ENCODE measurements at places on chromosomes 2 and 18.

DNA sequence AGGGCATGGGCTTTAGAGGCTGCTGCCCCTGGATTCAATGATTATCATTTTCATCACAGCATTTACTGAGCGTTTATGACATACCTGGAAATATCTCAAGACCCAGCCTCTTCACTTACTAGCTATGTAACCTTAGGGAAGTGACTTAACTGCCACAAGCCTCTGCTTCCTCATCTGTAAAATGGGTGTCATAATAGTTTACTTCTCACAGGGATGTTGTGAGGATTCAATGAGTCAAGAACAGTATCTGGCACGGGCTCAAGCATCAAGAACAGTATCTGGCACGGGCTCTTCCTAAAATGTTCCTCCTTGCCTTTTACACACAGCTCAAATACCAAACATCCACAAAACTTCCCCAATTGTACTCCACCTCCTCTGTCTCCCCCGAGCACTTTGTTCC is 31.4 kb downstream of the LGALSL start:
- no peak for DNase-seq

- DNase-seq: no peak
Measured at GRCh38 chr2:11187083-11187619, 31.9 kb downstream of the SLC66A3 start.

DNA sequence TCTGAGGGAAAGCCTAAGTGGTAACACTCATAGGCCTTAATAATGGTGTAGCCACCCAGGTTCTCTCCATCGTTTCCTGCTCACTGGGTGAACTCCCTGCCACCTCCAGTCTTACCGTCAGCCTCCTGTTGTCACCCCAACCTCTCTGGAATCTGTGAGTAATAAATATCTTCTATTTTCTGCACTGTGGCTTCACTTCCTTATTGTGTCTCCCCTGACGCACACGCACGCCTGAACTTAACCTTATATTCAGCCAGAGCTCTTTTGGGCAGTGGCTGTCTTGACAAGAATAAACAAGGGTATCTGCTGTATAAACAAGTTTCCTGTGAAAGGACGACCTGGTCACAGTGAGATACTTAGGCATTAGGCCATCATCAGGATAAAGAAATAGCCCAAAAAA is 467.2 kb downstream of the SPAG16 start:
- no peak for DNase-seq

GRCh38 chr2:18518116-18519111 is 42.0 kb downstream of the RDH14 start:
- DNase-seq: no peak

- no peak for DNase-seq
Measured at GRCh38 chr18:56510108-56510507, 128.3 kb downstream of the TXNL1 start.

DNA sequence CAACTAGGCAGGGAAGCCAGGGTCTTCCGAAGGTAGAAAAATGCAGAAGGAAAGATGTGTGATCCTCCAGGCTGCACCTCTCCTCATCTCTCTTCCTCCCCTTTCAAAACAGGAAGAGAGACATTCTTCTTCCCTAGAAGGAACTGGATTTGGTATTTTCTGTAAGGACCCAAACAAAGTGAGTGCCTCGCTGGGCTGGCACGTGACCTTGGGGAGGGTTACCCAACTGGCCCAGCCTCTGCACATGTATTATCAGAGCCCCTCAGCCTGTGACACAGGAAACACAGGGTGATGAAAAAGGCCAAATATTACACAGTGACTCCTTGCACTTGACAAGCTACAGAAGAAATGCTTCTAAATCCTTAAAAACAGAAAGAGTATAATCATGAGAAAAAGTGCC is 2.3 kb downstream of the HJURP start:
- no peak for DNase-seq

DNA sequence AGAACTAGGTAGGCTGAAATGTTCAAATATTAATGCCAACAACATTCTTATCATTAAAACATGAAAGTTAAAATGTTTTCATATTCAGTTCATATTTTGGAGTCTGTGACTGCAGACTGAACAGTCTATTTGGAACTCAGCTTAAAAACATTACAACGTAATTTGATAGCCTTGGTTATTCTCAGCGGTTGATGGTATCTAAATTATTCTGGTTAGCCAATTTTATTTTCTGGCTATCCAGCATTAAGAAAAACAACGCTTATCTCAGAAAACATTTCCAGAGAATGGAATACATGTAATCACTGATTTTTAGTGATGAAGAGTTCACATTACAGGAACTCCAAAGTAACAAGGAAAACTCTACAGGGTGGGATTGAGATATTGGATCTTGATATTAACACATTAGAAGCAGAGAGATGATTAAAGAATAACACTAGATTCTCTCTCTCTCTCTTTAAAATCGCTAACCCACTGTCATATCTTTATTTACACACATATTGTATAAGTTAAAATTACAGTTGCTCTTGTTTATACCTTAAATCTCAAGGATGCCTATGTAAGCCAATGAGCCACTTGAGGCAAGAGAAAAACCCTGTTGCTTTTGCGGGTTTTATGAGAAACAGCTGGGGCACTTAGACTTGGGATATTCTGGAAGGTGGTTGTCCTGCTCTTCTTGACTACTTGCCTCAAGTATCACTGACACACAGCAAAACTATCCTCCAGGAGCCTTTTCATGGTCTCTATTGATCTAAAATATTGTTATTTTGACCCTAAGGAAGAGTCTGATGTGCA is 84.9 kb downstream of the ICOS start:
- no peak for DNase-seq

- DNase-seq: no peak
Measured at GRCh38 chr2:56666777-56667176, 483.0 kb downstream of the CCDC85A start.

DNA sequence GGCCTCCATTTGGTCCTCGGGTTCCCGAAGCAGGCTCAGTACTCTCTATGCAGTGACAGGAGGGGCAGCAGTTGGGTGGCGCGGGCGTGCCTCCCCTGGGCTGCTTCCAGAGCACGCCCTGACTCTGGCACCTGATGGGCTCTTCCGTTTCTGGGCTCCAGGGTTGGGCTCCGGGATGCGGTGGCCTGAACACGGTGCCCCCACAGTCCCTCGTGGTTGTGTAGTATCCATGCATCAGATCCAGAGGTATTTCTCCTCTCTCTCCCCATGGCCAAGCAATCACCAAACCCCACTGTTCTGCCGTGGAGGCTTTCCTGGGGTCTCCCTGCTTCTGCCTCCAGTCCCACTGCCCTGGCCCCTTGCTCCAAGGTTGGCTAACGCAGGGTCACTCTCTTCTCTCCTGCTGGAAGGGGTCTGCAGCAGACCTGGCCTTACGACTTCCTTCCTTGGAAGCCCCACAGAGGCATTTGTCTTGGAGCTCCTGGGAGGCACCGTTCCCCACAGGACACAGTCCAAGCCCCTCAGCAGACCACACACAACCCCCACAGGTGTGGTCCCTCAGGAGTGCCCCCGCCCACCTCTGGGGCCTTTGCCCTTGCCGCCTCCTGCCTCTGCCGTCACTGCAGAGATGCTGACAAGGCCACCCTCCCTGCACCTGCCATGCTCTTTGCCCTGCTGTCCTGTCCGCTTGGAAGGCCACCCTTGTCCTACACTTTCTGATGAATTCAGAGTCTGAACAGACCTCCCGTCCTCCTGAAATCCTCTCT is 136.6 kb upstream of the ASB18 start:
- no peak for DNase-seq

GRCh38 chr2:29073933-29074332 is 390 bp downstream of the PCARE start:
- DNase-seq: no peak

GRCh38 chr18:75915941-75916623 is 488.6 kb upstream of the SMIM21 start:
- peak; percentile 12 for DNase-seq

DNA sequence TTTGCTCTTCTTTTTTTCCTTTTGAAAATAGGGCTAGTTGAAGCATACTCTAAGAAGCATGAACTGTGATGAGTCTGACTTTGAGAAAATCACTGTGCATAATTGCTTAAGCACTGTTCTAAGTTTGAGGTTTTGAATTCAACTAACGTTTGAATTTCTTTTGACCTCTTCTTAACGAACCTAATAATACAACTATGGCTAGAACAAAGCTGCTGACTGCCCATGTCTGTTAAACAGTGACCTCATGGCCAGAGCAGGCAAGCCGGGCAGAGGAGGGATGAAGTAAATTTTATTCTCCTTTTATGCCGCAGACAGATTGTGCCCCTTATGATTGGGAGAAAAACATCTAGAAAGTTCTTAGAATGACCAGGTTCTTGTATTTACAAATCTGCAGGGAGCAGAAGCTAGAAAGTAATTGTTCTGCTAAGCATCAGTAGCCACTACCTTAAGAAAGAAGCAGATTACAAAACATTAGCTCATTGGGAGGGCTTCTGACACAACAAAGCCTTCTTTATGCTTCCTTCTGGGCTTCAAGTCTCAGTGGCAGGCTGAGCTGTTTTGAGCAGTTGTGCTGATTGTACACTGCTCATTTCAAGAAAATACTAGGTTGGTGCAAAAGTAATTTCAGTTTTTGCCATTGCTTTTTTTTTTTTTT is 97.8 kb upstream of the RASGRP3 start:
- no peak for DNase-seq

DNA sequence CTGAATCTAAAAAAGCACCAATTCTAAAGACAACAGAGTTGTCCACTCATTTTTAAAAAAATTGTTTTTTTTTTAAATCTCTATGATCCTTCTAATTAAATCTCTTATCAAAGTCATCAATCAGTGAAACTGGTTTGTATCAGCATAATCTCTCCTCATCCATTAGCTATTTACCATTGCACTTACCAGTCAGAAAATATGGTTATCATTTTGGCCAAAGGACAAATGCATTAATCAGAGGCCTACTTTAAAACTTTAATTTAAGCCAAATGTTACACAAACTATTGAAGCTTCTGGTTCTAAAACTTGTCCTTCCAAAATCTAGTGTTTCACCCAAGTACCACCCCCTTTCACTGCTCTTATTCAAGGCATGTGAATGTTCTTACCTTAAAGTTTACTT is 3.8 kb downstream of the C18orf32 start:
- DNase-seq: no peak

GRCh38 chr18:25454270-25454659 is 102.3 kb upstream of the ZNF521 start:
- no peak for DNase-seq

- DNase-seq: no peak
Measured at GRCh38 chr2:13002536-13003331, 286.0 kb downstream of the TRIB2 start.

DNA sequence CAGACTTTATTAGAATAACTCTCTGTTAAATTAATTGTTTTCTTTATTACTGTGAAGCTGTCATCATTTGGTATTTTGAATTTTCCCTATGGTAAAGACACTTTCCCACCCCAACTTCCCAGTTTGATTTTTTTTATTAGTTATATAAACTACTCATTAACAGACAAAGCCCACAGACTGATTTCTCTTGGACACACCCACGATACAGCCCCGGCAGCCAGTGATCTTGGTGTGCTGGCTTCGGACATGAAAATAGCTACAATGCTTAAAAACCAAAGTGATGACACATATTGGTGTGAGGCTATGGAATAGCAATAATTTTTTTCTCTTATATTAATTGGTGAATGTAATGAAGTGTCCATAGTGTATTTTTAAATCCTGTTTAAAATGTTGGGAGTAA is 225.4 kb upstream of the SIX3 start:
- no peak for DNase-seq

- no peak for DNase-seq
Measured at GRCh38 chr2:69221960-69222751, 164.9 kb downstream of the GFPT1 start.

DNA sequence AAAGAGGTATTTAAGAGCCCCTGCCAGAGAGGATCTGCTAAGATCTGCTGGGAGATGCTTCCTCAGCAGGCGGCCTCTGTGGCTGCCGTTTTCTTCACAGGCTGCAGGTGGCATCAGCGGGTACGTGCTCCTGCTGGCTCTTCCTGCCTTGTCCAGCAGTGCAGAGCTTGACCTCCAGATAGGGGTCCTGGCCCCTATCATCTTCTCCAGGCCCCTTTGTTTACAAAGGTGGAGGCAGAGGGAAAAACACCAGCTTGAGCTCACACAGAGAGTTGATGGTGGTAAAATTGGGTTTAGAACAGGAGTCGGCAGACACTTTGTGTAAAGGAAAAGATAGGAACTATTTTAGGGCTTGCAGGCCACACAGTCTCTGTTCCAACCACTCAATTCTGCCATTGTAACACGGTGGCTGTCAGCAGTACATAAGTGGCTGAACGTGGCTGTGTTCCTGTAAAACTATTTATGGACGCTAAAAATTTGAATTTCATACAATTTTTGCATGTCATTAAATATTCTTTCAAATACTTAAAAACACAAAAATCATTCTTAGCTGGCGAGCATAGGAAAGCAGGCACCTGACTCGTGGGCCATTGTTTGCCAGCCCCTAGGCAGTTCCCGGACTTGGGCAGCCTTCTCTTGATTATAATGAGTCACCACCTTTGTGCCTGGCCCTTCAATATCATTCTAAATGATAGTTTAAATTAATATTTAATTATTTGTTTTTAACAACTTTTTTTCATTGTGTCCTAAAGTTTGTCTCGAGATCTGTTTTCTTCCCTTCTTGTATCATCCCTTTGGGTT is 98.2 kb upstream of the B3GNT7 start:
- no peak for DNase-seq

- no peak for DNase-seq
Measured at GRCh38 chr2:199471443-199472057, 13.8 kb upstream of the SATB2 start.

DNA sequence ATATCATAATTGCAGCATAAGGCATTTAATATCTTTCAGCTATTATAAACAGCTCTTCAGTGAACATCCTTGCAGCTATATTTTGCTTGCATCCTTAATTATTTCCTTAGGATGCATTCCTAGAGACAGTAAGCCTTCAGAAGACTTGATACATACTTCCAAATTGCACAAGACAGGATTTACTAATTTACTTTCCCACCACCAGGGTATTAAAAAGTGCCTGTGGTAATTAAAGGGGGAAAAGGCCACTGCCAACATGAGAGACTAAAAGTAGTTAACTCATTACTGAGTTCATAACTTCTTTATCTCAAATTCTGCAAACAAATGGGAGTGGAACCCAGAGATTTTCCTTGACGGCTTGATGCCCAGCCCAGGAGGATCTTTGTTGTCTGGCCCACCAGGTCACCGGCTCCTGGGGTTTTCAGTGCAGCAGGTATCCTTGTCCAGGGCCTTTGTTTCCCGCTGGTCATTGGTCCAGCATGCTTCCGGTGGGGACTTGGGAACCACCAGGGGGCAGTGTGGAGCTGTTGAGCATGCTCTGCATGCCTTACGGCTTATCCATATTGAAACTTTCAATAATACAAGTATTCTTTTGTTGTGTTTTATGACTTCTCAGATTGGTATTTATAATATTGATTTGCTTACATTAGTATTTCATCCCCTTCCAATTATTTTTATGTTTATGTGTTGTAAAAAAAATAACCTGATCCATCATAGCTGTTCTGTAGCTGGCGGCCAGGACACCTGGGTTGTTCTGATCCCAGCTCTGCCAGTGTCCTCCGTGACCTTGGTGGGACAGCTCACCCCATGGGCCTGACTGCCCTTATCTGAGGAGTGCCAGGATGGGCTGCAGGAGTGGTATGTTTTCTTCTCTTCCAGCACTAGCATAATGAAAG is 61.4 kb downstream of the TGOLN2 start:
- no peak for DNase-seq
